ENCODE measurements at places on chromosomes 1 and 21. TPM values are rescaled to one million over a fixed set of nuclear protein-coding genes. Genes with fewer than 3 reads are reported as not detected.

The OTUD7B gene
- 11.9 TPM for total RNA-seq

The CCDC190 gene
- total RNA-seq, result not detected

The LRRC8D gene
- 41.5 TPM for total RNA-seq

The VSIG8 gene
- not detected for total RNA-seq

The MYOM3 gene
- 6.5 TPM for total RNA-seq

The TTC22 gene
- not detected for total RNA-seq
